ENCODE measurements at places on chromosomes 1 and 21. TPM values are rescaled to one million over a fixed set of nuclear protein-coding genes. Genes with fewer than 3 reads are reported as not detected.

The EDEM3 gene
- 28.4 TPM for total RNA-seq

The ATAD3C gene
- 0.69 TPM for total RNA-seq

The GPATCH3 gene
- 14.8 TPM for total RNA-seq

The CSF3R gene
- 0.32 TPM for total RNA-seq

The TMEM200B gene
- not detected for total RNA-seq

The SLC25A34 gene
- total RNA-seq, result 1.8 TPM

The CD1E gene
- not detected for total RNA-seq

The INKA2 gene
- 2.4 TPM for total RNA-seq
